Activated CD4-positive, alpha-beta T cell treated with anti-CD3 and anti-CD28 coated beads for 36 hours (primary cell): ENCODE measurements at places on chromosomes 5 and 9.

GRCh38 chr5:35061211-35061770 lies 13.5 kb upstream of the AGXT2 start:
- DNase-seq = no peak

DNA sequence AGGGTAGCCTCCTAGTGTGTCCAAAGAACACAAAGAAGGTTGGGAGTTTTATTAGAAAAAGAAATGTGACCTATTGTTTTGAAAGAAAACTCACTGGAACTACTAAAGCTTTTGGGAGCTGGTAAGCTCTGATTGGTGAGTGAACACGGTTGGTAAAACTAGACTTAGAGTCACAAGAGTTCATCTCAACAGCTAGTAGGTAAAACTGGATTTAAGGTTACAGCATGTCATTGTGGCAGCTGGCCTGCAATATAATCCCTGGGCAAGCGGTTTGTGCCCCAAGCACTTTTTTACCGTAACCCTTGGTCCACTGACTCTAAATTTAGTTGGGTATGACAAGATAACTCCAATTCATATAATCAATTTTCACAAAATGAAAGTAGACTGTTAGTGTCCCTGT lies 47.4 kb downstream of the UBAP2 start:
- no peak for DNase-seq

GRCh38 chr5:178589180-178590140 lies 733 bp downstream of the COL23A1 start:
- DNase-seq = peak; percentile 31

DNA sequence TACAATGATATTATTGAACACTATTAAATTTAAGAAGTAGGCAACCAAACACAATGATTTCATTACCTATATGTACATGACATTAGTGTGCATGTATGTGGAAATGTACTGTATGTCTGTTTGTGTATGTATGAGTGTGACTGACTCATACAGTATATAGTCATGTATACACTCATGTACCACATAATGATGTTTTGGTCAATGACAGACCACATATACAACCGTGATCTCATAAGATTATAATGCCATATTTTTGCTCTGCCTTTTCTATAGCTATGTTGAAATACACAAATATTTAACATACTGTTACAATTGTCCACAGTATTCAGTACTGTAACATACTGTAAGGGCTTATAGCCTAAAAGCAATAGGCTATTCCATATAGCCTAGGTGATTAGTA lies 19.7 kb downstream of the SVEP1 start:
- no peak for DNase-seq

GRCh38 chr9:75418518-75418917 lies 330.2 kb downstream of the OSTF1 start:
- no peak for DNase-seq

GRCh38 chr9:78438211-78438610 lies 141.3 kb downstream of the PSAT1 start:
- DNase-seq = no peak

DNA sequence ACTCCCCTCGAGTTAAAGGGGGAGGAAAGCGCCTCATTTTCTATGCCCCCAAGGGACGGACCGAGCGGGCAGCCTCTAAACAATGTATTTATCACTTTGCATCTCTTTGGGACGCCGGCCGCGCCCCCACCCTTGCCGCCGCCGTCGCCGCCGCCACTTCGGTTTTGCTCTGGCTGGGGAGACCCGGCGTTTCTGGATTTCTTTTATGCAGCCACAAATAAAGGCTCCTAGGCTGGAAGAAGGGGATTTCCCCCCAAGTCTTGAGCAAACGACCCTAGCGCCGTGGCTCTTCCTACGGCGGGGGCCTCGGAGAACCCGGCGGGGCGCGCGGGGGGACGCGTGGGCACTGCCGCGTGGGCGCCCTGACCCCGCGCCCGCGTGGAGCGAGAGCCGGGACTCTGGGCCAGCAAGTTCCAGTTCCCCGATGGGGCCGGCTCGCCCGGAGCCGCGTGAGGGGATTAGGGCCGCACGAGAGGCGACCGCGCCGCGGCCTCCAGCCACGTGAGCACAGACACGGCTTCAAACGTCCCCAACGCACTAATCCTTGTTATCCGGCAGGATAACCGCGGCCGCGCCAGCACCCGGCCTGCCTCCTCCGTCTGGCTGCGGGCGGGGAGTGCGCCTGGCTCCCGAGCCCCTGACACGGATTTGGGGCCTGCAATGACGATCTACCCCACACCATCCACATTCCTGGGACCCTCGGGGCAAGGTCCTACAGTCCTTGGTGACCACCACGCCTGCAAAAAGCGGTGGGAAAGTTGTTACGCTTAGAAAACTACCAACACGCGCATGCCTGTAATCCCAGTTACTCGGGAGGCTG lies 7.9 kb upstream of the NEUROG1 start:
- DNase-seq = no peak

GRCh38 chr5:168965638-168966037 lies 335.3 kb downstream of the SLIT3 start:
- no peak for DNase-seq

DNA sequence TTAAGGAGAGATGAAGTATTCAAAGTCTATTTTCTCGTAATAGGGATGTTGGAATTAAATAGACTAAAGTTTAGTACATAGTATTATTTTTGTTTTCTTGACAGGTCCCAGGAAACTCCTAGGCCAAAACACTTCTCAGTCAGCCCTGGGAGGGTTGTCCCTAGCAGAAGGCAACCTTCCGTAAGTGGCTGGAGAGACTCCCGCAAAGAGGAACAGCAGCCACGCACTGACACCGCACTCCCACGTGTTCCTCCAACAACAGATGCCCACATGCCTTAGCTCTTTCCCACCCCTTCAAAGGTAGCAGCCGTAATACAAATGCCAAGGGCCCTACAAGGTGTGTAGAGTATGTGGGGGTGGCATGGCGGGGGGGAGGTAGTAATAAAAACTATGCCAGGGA lies 28.4 kb downstream of the PCDHGC5 start:
- no peak for DNase-seq

- no peak for DNase-seq
Observed at GRCh38 chr9:131657940-131658339, 81.9 kb downstream of the RAPGEF1 start.
